ENCODE measurements at places on chromosomes 12 and 14. TPM values are rescaled to one million over a fixed set of nuclear protein-coding genes. Genes with fewer than 3 reads are reported as not detected.

GRCh38 chr14:79583738-79584408 is 627.4 kb downstream of the DIO2 start:
- no peak overlapping the region for H3K27ac ChIP-seq
- H3K27me3 ChIP-seq, result no peaks in the 10 kb centered on the region
- H3K36me3 ChIP-seq, result no peaks in the 10 kb centered on the region

DNA sequence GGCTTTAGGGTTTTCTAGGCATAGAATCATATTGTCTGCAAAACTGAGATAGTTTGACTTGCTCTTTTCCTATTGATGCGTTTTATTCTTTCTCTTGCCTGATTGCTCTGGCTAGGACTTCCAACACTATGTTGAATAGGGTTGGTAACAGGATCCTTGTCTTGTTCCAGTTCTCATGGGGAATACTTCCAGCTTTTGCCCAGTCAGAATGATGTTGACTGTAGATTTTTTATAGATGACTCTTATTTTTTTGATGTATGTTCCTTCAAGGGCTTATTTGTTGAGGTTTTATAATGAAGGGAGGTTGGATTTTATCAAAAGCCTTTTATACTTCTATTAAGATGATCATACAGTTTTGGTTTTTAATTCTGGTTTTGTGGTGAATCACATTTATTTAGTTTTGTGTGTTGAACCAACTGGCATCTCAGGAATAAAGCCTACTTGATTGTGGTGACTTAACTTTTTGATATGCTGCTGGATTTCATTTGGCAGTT is 478.2 kb downstream of the TMEM117 start:
- H3K4me1 ChIP-seq, result no peaks in the 10 kb centered on the region
- DNase-seq, result no peak
- no peaks in the 10 kb centered on the region for H3K27me3 ChIP-seq
- H3K27ac ChIP-seq, result no peak overlapping the region
- no peak overlapping the region for H3K4me3 ChIP-seq

GRCh38 chr14:57871459-57872080 is 5.7 kb upstream of the SLC35F4 start:
- H3K27me3 ChIP-seq, result peaks cover 19% of the 10 kb centered on the region
- no peaks in the 10 kb centered on the region for H3K36me3 ChIP-seq
- no peak overlapping the region for H3K4me3 ChIP-seq
- no peaks in the 10 kb centered on the region for H3K4me1 ChIP-seq
- DNase-seq, result peak; percentile 78

DNA sequence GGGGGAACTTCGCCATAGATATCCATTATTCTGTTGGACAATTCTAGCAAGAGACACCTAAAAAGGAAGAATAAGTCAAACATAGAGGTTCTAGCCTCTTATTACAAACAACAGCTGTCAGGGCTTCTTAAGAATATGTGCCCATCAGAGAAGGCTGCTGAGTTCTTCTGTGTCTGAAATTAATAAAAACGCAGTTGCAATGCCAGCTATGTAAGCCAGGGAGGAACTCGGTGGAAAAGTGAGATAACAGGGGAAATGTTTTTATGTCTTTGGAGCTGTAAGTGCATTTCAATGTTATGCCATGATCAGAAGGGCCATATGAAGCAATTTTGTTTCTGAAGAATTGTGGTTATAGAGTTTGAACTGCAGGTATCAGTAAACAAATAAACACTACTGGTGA is 95.0 kb downstream of the SYT1 start:
- H3K4me1 ChIP-seq, result no peaks in the 10 kb centered on the region
- H3K36me3 ChIP-seq, result no peaks in the 10 kb centered on the region
- no peak for DNase-seq
- H3K27me3 ChIP-seq, result no peaks in the 10 kb centered on the region
- H3K27ac ChIP-seq, result no peak overlapping the region
- H3K4me3 ChIP-seq, result no peak overlapping the region

DNA sequence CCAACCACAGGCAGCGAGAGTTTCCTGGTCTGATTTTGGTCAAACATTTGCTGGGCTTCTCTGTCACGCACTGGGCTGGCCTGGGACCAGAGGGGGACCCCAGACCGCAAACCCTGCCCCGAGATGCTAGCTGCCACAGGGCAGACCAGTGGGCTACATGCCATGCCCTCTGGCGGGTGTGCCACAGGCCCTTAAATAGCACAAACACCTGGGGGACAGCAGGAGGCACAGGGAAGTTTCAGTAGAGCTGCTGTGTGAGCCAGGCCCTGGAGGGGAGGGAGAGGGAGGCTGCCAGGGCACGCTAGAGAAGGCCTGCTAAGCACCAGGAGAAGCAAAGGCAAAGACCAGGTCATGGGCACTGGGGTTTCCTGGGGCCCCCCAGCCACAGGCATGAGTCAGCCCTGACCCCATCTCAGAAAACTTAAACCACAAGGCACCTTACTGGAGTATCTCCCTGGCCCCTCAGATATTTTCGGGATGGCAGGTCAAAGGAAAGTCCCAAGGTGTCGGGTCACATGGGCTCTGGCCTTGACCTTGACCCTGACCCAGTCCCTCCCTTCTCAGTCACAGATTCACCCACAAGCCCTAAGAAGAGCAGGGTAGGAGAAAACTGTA is 29.2 kb downstream of the ITPK1 start:
- no peaks in the 10 kb centered on the region for H3K27me3 ChIP-seq
- no peak for DNase-seq
- no peaks in the 10 kb centered on the region for H3K36me3 ChIP-seq
- H3K27ac ChIP-seq, result peak overlapping the region; percentile 5

DNA sequence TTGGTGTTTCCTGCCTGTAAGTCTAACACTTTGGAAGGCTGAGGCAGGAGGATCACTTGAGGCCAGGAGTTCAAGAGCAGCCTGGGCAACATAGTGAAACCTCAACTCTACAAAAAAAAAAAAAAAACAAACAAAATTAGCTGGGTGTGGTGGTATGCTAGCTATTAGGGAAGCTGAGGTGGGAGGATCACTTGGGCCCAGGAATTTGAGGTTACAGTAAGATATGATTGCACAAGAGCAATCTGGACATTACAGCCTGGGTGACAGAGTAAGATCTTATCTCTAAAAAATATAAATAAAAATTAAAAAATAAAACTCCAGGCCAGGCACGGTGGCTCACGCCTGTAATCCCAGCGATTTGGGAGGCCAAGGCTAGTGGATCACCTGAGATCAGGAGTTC is 39.8 kb upstream of the CMKLR1 start:
- H3K36me3 ChIP-seq, result no peaks in the 10 kb centered on the region
- H3K27me3 ChIP-seq, result no peaks in the 10 kb centered on the region
- H3K27ac ChIP-seq, result no peak overlapping the region
- DNase-seq, result no peak

GRCh38 chr14:59238216-59238615 is 49.7 kb downstream of the DAAM1 start:
- H3K4me1 ChIP-seq, result no peaks in the 10 kb centered on the region
- no peak overlapping the region for H3K27ac ChIP-seq
- no peaks in the 10 kb centered on the region for H3K27me3 ChIP-seq
- no peak overlapping the region for H3K4me3 ChIP-seq
- H3K36me3 ChIP-seq, result peaks cover 3% of the 10 kb centered on the region

DNA sequence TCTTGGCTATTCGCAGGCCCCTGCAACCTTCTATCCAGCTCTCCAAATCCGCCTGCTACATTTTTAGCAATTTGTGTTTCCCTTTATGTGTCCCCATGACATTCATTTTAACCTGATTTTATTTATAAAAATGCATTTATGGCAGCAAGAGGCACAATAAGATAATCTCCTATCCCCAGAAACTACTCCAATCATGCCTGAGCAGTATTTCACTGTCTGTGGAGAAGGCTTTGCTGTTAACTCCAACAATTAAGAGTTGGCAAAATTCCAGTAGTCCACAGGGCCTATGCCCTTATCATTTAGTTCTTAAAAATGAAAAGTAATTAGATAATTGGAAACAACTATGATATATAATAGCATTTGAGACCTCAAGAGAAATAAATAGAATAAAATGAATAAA is 462.4 kb downstream of the TRHDE start:
- H3K27me3 ChIP-seq, result no peaks in the 10 kb centered on the region
- no peaks in the 10 kb centered on the region for H3K4me1 ChIP-seq
- no peak overlapping the region for H3K27ac ChIP-seq
- no peaks in the 10 kb centered on the region for H3K36me3 ChIP-seq
- DNase-seq, result no peak

DNA sequence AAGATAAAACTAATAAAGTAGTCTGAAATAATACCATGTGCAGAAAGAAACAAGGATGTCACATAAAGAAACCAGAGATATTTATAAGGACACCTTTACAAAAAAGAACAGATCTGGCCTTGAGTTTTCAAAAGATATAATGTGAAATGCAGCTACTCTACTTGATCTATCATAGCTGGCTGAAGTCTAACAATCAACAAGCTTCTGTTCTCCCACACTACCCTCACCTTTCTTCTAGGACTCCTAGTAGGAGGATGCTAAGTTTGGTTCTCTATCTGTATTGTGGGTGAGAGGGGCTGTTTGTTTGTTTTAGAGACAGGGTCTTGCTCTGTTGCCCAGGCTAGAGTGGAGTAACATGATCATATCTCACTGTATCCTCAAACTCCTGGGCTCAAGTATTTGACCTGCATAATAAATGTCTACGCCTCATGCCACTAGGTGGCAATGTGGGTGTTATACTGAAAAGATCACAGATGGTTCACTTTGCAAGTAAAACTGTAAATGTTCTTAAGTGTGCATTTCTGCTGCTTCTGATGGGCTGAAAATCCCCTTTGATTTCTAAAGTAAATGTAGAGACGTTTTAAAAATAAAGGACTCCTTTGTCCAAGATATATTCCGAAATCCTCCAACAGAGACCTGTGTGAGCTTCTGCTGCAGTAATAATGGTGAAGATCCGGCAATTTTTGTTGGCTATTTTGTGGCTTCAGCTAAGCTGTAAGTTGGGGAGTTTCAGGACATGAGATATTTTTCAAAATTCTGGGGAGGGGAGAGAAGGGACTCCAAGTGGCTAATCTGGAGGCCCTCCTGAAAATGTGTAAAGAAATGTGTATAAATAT is 269.3 kb downstream of the DAD1 start:
- no peak overlapping the region for H3K27ac ChIP-seq
- no peak overlapping the region for H3K4me3 ChIP-seq
- peak; percentile 82 for DNase-seq
- no peaks in the 10 kb centered on the region for H3K4me1 ChIP-seq

DNA sequence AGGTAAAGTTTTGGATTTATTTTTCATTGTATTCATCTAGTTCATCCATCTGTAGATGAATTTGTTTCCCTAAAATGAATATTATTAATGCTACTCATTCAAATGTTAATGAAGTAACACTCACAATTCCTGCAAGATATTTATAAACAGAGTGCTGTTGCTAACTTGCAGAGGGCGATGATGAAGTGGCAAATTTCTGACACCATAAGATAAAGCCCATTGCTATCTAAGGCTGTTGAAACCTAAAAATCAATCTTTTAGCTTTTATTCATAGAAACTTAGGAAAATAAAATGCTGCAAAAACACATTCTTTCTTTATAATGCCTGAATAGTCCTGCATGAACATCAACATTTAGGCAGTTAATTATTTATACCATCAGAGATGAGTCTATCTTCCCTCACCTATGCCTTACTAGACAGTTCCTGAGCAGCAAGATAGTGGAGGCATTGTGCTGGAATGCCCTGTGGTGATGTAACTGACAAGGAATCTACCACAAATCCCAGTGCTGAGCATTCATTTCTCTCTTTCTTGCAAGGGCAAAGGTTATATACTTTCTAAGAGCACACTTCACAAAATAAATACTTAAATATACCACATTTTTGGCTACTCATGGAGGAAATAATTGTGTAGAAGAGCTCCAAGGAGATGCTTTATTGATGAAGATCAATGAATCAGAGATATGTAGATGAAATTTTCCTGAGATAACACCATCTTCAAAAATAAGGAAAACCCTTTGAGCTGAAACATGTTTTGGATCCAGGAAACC is 57.6 kb downstream of the LMNTD1 start:
- H3K4me3 ChIP-seq, result peak overlapping the region; percentile 33
- peaks cover 77% of the 10 kb centered on the region for H3K36me3 ChIP-seq
- peaks cover 2% of the 10 kb centered on the region for H3K4me1 ChIP-seq
- DNase-seq, result peak; percentile 58
- no peak overlapping the region for H3K27ac ChIP-seq

GRCh38 chr14:67703997-67704396 is 2.3 kb downstream of the RDH12 start:
- no peaks in the 10 kb centered on the region for H3K36me3 ChIP-seq
- H3K4me1 ChIP-seq, result no peaks in the 10 kb centered on the region
- H3K4me3 ChIP-seq, result no peak overlapping the region
- H3K27ac ChIP-seq, result no peak overlapping the region

GRCh38 chr12:102759466-102759865 is 157.6 kb downstream of the PAH start:
- H3K36me3 ChIP-seq, result no peaks in the 10 kb centered on the region
- DNase-seq, result no peak
- no peaks in the 10 kb centered on the region for H3K27me3 ChIP-seq

DNA sequence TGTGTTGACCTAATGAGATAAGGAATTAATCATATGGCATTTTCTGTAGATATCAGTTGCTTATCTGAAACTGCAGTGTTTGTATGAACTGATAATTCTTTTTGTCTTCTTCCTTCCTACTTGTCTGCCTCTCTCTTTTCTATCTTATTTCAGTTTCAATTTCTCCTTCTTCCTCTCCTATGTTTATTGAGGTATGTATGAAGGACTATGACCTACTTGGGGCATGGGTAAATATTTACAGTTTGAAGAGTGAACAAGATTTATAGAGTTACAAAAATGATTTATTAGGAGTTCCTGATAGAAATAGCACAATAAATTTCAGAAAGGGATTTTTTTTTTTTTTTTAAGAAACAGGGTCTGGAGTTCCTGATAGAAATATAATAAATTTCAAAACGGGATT is 88.7 kb upstream of the MUCL1 start:
- no peak overlapping the region for H3K4me3 ChIP-seq
- no peaks in the 10 kb centered on the region for H3K4me1 ChIP-seq
- no peak overlapping the region for H3K27ac ChIP-seq
- no peaks in the 10 kb centered on the region for H3K36me3 ChIP-seq
- no peak for DNase-seq

Gene KRT86
- total RNA-seq, result not detected

Gene SYNJ2BP
- 32.8 TPM for total RNA-seq

Gene SCNN1A
- total RNA-seq, result 34.7 TPM

Gene DEPDC4
- total RNA-seq, result 5.1 TPM

Gene CD163L1
- total RNA-seq, result 0.44 TPM

Gene CELA1
- total RNA-seq, result not detected

Gene NINJ2
- total RNA-seq, result not detected

Gene LRFN5
- 1.7 TPM for total RNA-seq
